AG10803 (cell line): ENCODE measurements at places on chromosomes 2 and 18.

GRCh38 chr2:18849841-18850578, 260.6 kb upstream of the NT5C1B start:
- no peak for DNase-seq

DNA sequence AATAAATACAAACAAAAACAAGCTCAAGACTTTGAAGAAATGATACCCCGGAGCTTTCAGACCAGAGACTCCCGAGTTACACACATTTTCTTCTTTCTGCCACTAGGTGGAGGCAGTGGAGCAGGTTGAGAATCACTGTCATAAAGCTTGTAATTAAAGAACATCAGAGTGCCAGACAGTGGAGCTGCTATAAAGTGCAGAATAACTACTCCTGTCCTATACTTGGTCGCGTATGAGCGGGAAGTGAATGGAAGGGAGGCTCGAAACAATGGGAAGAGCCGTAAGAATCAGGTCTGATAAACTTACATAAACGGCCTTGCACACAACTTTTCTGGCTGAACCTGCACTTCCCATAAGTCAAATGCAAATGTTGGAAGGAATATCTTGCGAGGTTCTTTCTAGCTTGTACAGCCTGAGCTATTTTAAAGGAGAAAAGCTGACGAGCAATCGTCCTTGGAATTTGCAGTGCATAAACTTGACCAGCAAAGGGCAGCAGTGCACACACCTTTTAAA, 189.0 kb downstream of the RPIA start:
- peak; percentile 44 for DNase-seq

DNA sequence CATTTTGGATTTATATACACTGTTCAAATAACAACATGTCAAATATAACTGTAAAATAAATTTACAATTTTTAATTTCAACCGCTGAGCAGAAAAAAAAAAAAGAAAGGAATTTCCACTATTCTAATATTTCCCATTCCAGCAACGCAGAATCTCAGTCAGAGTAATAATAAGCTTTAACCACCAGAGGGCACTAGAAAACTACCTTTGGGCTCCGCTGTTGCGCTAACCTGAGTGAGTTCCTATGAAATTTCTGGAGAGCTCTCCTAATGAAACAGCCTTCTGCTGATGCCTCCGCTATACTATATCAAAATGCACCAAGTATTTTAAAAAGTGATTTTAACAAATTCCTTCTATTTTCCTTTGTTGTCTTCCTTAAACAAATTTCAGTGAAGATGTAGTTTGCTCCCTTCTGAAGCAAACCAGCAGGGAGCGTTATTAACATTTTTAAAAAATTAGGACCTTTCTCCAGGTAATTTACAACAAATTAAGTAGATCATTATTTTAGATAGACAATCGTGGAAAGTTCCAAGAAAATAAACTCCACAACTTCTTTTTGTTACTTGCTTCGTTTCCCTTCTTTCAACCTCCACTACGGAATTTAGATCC, 23.0 kb downstream of the ERMN start:
- DNase-seq, result peak; percentile 50

- DNase-seq, result no peak
Measured at GRCh38 chr18:58076052-58076451, 32.0 kb downstream of the NEDD4L start.

- no peak for DNase-seq
Measured at GRCh38 chr2:70546885-70547284, 6.7 kb downstream of the TGFA start.

DNA sequence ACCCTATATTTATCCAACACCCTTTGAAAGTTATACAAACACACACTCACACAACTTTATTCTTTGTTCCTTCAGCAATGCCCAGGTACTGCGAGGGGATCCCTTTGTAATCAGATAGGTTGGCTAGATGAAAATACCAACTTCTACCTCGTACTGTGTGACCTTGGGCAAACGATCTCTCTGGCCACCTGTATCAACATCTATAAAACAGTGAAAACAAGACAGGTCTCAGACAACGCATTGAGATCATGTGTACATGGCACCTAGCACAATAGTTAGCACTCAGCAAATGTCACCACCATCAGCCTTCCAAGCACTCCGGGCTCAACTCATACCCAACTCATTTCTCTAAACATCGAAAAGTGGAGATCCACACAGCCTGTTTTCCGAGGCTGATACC, 118.4 kb upstream of the PPP1CB start:
- no peak for DNase-seq

- DNase-seq, result no peak
Measured at GRCh38 chr2:166643980-166644379, 149.9 kb upstream of the SCN7A start.

DNA sequence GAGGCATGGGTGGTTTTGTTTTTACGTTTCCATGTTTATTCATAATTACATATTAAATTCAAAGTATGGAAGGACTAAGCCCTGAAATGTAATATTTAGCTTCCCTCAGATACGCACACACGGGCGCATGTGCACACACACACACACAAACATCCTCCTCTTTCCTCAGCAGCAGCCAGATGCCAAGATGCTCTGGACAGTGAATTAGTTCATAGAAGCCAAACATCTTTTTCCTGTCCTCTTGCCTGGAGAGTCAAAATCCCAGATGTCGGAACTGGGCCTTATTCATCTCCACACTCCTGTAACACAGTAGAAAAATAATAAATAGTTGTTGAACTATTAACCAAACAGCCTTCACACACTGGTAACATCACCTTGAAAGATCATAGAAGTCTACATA, 273.1 kb downstream of the SP3 start:
- peak; percentile 23 for DNase-seq

DNA sequence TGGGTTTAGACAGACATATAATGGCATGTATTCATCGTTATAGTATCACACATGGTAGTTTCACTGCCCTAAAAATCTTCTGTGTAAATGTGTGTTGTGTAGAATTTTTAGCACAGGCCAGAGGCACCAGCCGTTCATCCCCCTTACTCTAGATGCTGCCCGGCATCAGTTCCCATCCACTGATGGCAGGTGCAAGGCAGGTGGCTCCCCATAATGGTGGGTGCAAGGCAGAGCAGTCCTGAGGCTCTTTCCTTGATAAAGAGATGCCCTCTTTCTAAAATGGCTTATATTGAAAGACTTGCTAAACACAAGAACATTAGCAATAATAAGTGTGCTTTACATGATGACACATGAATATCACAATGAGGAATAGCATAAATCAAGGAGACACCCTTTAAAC, 508.5 kb downstream of the EPHA4 start:
- DNase-seq, result no peak

GRCh38 chr2:223538920-223539440, 63.2 kb downstream of the SCG2 start:
- no peak for DNase-seq

DNA sequence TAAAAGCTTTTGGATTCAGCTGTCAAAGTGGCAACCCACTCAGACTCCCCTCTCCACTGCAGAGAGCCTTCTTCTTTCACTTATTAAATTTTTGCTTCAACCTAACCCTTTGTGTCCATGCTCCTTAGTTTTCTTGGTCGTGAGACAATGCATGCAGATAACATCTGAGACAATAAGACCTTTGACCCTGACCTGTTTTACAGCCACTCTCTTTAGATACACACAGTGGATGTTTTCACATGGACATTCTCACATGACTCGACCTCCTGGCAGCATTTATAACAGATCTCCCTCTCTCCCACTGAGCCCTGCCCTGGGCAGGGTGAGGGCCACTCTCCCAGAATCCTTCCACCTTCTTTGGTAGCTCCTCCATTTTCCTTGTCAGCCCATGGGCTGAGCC, 30.4 kb upstream of the IL36G start:
- DNase-seq, result no peak

- DNase-seq, result no peak
Measured at GRCh38 chr2:232058931-232059330, 97.4 kb downstream of the DIS3L2 start.

DNA sequence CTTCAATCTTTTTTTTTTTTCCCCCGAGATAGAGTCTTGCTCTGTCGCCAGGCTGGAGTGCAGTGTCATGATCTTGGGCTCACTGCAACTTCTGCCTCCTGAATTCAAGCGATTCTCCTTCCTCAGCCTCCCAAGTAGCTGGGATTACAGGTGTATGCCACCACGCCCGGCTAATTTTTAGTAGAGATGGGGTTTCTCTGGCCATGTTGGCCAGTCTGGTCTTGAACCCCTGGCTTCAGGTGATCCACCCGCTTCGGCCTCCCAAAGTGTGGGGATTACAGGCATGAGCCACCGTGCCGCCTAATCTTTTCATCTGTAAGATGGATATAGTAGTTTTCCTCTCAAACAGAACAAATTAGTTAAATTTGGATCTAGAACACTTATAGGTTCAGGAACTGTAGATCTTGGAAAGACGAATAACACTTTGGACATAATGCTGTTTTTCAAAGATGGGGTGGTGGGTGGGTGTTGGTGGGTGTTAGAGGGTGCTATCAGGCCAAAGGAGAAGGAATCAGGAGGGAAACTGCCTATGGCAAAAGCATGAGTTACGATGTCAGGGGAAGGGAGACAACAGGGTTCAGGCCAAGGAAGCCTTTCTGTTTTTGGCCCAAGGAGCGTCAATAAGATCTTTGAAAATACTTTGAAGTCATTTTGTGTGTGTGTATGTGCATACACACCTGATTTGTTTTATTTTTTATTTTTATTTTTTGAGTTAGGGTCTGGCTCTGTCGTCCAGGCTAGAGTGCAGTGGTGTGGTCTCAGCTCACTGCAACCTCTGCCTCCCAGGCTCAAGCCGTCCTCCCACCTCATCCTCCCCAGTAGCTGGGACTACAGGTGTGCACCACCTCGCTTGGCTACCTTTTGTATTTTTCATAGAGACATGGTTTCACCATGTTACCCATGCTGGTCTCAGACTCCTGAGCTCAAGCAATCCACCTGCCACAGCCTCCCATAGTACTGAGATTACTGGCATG, 6.8 kb downstream of the RPL37A start:
- DNase-seq, result no peak

DNA sequence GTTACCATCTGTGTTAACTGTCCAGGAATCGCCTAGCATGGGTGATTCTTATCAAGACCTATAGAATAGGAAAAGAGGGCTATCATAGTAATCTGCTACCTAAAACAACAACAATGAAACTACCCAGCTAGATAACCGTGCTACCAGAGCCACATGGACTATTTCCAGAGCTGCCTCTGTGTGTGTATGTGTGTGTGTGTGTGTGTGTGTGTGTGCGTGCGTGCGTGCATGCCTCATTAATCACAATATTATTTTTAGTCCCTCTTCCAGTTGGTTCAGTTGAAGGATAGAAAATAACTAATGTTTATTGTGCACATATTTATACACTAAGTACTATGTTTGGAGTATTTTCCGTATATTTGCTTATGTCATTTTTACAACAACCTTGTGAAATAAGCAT, 201.1 kb downstream of the SP3 start:
- no peak for DNase-seq

GRCh38 chr2:195494451-195494850, 162.6 kb upstream of the SLC39A10 start:
- DNase-seq, result peak; percentile 65

DNA sequence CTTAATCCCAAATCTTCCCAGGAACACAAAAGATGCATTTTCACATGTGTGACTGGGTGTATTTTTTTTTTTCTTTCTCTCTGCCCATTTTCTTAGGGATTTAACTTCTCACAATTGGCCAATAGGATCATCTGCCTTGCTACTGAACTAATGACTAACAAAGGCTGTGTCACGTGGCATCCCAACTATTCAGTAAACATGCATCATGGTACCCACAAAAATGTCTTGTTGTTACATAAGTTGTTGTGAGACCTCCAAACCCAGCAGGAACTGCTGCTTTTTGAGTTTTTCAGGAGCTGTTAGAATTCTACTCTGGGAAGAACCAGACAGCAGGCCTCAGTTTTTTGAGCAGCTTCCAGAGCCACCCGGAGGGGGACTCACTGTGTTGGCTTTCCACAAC, 31.9 kb downstream of the GAD1 start:
- peak; percentile 97 for DNase-seq

DNA sequence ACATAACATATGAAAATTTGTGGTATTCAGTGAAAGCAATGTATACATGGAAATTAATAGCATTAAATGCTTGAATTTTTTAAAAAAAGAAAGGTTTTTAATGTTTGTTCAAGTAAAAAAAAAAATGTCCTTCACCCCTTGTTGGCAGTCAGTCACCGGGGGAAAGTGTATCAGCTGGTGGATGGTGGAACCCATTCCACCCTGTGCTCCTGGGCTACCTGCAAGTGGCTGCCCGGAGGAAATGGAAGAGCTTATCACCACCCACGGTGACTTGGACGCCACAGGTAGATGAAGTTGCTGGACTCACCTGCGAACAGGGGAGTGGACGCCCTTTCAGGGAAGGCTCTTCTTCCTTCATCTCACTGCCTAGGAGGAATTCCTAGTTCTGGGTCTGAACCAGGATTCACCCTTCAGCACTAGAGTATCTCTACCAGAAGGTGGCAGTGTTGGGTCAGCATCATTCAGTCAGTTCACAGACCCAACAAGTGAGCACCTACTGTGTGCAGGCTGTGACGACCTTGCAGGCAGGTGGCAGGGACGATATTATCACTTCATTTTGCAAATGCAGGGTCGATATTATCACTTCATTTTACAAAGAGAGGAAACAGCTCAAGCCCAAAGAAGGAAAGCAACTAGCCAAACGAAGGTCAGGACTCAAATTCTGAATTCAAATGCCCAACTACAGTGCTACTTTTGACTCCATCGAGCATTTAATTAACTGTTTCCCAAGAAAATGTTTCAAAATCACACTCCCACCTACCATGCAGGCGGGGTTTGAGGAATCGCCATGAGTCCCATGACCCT, 35.8 kb downstream of the CIB4 start:
- DNase-seq, result peak; percentile 31

GRCh38 chr2:178066324-178066723, 6.3 kb downstream of the PDE11A start:
- DNase-seq, result no peak

DNA sequence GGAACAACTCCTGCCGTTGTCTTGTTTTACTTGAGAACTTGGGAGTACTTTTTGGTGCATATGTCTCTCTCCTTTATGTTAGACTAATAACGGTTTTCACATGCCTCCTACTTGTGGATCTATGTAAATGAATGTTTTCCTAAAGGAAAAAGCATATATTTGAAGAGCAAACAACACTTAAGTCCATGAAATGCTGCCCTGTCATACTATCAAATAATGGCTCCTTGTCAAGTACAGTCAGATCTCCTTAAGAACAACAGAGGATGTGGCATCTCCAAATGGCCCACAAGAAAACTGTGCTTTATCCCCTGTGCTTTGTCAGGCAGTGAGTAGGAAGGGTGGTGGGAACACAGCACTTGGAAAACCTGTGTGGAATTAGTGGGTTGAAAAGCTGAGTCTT, 198.2 kb downstream of the PTGR3 start:
- no peak for DNase-seq
